ENCODE measurements at places on chromosomes 2 and 18.

- DNase-seq: no peak
These were observed 34.7 kb upstream of the MAP2 start for GRCh38 chr2:209389171-209389618.

GRCh38 chr2:98607741-98608115, 584 bp downstream of the COA5 start:
- no peak for DNase-seq

DNA sequence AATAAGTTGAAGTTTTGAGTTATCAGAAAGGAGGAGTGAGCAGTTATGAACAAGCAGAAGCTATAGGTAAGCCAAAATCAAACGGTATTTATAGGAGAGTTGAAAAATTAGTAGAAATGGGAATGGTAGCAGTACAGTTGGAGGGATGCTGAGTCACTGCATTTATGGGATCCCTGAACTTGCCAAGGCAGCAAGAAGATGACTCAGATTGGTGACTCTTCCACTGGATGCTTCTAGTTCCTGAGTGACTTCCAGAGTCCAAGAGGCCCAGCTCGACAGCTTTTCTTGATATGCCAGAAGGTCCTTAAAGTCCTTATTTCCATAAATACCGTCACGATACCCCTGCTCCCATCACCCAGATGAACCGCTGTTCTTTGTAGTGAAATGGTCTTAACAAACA, 31.1 kb upstream of the ACTR3 start:
- DNase-seq: no peak

- DNase-seq: no peak
These were observed 629.9 kb upstream of the ACVR2A start for GRCh38 chr2:147214914-147215313.

- no peak for DNase-seq
These were observed 41.1 kb upstream of the PNPT1 start for GRCh38 chr2:55734726-55735125.

- peak; percentile 35 for DNase-seq
These were observed 58.7 kb downstream of the THADA start for GRCh38 chr2:43537137-43537536.

DNA sequence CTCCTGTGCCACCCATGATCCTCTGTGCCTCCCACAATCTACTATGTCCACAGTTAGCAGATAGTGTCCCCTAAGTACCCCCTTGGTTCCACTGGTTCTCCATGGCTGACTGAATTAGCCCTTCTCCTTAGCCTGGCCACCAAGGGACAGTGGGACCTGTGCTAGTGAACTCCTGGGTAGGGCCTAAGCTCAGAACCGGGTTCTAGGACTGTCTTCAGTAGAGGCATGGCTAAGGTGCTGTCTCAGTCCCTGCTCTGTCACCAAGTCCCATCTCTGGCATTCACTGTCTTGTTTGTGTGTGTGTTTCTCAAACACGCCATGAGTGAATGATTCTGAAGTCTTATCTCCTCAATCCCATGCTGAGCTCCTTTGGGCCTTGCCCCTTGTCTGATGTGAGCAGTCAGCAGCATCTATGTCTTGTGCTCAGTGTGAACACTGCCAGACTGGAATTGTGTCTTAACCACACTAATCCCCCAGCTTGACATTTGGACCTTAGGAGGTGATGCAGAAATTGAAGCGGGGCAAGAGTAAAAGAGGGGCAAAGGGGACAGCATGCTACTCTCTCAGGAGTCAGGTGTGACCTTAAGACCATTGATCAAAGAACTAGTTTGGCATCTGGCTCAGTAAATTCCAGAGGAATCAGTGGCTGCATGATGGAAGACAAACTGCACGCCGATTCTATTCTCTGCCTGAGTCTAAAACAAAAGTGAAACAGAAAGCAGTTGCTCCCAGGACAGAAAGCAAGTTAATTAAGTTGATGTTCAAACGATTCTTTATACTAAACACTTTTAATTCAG, 190.5 kb downstream of the ALPK2 start:
- no peak for DNase-seq

DNA sequence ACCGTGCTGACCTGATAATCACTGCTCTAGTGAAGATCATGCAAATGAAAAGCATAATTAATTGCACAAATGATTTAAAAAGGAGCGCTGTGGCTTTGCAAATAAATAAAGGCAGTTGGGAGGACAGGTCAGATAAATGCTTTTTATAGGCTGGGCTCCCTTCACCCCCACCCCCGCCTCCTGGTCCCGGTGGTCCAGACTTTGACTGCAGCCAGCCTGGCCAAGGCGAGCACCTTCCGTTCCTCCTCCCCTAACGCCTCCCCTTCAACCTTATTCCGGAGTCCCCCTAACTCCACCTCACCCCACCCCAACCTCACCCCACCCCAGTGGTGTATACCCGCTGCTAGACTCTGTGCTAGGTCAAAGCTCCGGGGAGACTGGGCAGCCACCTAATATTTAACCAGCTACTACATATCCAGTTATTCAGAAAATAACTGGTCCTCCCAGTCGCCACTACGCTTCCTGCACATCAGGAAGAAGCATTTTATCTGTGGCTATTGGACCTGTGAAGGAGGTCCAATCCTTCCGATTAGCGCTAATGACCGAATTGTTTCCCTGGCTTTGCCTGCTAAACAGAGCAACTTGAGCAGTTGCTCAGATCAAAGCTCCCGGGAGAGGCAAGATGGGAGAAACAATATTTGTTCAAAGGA, 3.7 kb upstream of the SP9 start:
- no peak for DNase-seq

- DNase-seq: no peak
These were observed 125.4 kb upstream of the FOSL2 start for GRCh38 chr2:28267282-28267681.

- peak; percentile 28 for DNase-seq
These were observed 2.0 kb downstream of the SP9 start for GRCh38 chr2:174336501-174337336.

GRCh38 chr18:58402247-58402646, 226.6 kb downstream of the ALPK2 start:
- no peak for DNase-seq

- no peak for DNase-seq
These were observed 49.7 kb upstream of the ZNF516 start for GRCh38 chr18:76544511-76545345.

GRCh38 chr2:113203217-113203530, 29.4 kb downstream of the PSD4 start:
- no peak for DNase-seq

DNA sequence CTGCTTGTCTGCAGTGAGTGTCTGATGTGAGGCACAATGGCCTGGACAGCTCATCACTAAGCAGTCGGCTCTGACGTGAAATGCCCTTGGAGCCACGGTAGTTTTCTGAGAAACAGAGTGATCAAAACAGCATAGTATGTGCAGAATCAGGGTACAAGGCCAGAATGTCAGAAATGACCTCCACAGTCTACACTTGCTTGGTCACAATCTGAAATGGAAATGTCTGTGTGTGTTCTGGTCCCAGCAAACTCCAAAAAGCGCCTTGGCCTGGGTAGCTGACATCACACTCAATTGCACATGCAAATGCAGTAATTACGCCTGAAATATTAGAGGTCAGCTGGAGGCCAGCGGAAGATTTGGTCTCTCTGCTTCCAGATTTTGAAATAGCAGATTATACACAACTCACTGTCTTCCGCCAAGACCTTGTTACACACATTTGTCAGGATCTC, 95.4 kb downstream of the CTAGE1 start:
- DNase-seq: no peak

DNA sequence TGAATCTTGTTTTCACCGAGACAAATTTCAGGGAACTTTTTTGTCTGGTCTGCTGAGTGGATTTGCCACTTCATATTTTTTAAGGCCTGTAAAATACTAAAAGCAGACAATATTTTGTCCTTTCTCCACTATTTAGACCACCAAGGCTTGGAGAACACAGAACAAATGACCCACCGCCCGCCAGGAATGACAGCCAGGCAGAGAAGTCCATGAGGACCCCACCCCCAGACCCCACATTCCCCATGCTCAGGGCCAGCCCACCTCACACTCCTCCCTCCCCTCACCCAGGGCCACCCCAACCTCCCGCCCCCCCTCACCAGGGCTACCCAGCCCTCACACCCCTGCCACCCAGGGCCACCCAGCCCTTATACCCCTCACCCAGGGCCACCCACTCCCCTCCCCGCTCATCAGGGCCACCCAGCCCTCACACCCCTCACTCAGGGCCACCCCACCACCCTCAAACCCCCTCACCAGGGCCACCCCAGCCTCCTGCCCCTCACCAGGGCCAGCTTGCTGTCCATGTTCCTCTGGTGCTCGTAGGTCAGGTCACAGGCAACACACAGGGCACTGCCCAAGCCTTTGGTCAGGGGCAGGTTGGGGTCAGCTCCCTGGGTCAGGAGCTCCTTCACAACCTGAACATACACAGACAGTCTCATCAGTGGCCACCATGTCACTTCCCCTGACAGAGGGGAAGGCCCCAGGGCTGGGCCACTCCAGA, 50.6 kb downstream of the ANKMY1 start:
- DNase-seq: no peak

DNA sequence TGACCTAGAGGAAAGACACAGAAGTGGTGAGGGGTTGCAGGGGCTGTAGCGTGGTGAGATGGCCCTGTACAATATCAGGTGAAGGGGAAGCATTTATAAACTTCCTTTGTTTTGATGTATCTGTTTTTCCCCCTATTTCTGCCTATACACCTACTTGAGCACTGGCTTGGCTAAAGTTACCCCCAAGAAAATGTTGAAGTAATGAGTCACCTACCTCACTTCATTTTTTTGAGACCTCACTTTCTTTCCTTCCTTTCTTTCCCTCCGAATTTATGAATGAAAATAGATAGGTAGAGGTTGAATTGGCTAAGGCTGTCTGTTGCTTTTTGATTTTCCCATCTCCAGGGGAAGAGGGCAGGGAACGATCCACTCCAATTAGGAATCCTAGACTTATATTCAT, 231.1 kb upstream of the EPAS1 start:
- DNase-seq: no peak

DNA sequence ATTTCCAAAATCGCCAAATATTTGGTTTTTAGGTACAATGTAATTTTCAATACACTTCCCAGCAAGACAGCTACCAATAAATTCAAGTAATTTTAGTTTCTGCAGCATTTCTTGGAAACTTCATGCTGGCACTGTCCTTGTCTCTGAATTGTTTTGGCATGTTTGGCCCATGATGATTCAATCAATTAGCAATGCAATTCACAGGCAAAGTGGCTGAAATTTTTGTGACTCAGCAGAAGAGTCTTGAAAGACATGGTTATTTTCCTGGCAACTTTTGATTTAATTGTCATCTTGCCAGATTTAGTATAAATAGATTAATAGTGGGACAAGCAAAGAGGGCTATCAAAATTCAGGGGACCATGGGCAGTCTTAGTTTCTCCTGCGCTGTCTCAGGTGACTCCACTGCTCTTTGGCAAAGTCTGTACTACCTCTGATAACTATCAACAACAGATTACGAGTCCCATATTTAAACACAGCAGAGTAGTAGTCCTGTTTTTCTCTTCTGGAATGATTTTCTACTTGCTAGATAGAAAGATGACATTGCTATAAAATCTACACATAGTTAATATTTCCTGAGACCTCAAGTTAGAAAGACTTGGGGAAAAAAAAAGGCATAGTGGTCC, 88.9 kb upstream of the CYP26B1 start:
- no peak for DNase-seq

DNA sequence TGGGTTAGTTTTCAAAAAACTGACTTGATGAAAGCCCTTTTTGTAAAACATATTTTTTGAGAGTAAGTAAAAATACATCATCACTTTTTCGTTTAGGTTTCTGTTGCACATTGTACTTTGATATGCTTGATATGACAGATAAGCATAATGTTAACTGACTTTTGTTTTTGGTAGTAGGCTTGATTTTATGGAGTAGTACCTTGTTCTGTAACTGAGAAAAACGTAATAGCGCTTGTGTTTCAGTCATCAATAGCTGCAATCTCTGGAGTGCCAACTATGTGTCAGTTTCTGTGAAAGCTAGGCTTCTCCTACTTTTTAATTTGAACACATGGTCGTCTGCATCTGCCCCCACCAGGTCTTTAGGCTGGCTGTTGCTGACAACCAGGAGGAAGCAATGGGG, 1.3 kb downstream of the LCLAT1 start:
- no peak for DNase-seq

DNA sequence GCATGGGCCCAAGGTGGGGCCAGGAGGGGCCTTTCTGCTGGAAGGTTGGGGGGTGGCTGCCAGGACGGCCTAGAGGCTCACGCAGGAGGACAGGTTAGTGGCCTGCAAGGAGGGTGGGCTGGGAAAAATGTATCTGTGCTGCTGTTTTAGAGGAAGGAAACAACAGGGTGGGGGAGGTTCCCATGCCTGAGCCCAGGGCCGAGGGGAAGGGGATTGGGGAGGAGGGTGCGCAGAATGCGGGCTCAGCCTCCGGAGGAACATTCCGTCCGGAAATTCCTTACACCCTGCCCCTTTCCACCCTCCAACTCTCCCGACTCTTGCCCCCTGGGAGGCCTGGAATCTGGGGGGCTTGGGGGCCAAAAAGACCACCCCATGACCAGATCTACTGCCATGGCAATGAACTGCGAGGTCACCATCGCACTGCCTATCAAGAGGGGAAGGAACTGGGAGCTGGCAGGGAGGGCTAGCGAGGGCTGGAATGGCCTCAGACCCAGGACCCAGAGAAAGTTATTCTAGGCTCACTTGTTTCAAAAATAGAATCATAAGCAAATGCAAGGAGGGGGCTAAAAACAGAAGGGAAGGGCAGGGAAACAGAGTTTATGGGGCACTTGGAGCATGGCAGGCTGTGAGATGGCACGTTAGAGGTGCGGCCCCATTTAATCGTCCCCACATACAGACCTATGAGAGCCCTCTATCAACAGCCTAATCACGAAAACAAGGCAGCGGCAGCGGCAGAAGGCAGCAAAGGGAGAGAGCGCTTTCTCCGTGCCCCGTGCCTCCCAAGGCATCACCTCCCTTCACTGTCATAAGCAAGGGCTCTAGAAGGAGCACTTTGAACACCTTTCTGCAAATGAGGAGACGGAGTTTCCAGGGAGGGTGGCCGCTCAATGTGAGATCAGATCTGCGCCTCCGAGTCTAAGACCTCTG, 90.4 kb downstream of the TNS1 start:
- DNase-seq: no peak

GRCh38 chr2:124001696-124002430, 23.2 kb upstream of the CNTNAP5 start:
- DNase-seq: no peak

DNA sequence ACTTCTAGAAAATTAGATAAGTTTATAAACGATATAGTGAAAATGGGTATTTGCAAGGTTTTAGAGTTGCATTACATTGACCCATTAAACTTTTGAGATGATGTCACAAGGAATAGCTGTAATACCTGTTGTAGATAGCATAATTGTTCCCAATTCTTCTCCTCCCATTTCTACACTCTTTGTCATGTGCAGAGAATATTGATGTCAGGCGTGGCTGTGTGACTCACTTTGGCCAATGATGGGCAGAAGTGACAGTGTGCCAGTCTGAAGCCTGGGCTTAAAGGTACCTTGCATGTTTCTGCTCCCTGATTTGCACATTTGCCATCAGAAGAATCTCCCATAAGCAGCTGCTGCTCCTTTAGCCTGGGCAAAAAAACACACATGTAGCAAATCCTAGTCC, 26.9 kb upstream of the CCBE1 start:
- DNase-seq: no peak

DNA sequence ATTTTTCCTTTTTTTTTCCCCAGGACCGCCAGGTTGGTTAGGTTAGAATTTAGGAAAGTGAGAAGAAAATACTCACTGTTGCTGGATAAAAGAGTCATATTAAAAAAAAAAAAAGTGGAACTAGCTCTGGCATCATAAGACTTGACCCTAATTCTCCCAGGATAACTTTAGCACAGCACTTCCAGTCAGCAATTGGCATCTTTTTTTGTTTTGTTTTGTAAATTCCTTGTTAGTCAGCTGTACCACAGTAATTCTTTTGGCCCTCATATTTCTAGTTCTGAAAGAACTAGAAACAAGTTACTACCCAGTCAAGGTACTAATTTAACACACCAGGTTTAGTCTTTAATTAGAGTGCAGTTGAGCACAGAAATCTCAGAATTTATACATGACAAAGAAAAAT, 873.5 kb upstream of the POU3F3 start:
- no peak for DNase-seq
